ENCODE measurements at places on chromosomes 2 and 18.

GRCh38 chr2:105087273-105087672 is 49.4 kb downstream of the MRPS9 start:
- DNase-seq: no peak

GRCh38 chr2:84919885-84920580 is 14.6 kb downstream of the TMSB10 start:
- no peak for DNase-seq

- DNase-seq: no peak
These were observed 24.5 kb upstream of the RAPGEF4 start for GRCh38 chr2:172711110-172711509.

DNA sequence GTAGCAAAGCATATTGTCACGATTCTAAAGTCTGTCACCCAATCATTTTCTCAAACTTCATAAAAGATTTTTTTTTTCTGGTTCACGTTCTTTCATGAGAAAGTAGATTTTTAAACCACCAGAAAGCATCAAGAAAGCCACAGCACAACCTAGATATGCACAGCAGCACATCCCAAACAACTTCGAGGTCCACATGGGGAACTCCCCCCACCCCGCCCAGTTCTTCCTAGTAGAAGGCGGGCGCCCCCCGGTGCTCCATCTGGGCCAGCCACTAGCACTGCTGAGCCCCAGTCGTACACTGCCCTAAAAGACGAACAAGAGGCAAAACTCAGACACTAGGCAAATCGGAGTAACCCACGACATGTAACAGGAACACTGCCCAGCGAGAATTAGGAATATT is 15.5 kb downstream of the HDLBP start:
- no peak for DNase-seq

- no peak for DNase-seq
These were observed 9.0 kb downstream of the TEX51 start for GRCh38 chr2:126907671-126908070.

GRCh38 chr18:63301434-63301833 is 18.1 kb downstream of the BCL2 start:
- DNase-seq: no peak

- DNase-seq: no peak
These were observed 4.7 kb upstream of the CXCR4 start for GRCh38 chr2:136122661-136123060.

- DNase-seq: no peak
These were observed 72.0 kb downstream of the ZNF521 start for GRCh38 chr18:25279961-25280360.

GRCh38 chr18:76252880-76253279 is 242.2 kb downstream of the ZNF516 start:
- DNase-seq: no peak

DNA sequence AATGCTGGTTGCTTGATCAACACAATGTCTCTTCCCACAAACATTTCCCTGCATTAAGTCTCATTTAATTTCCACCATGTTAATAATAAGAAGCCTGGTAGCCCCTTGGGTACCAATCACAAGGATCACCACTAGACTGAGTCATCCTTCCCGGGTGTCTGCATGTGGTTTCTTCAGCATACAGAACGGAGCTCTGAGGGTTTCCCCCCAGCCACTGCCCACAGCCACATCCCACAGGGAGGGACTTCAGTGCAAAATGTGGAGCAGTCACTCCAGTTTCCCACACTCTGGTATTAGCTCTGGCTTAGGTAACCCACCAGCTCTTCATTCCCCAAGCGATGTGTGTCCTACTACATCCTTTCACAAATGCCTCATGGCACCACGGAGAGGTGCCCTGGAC is 42.7 kb upstream of the POLE4 start:
- no peak for DNase-seq

DNA sequence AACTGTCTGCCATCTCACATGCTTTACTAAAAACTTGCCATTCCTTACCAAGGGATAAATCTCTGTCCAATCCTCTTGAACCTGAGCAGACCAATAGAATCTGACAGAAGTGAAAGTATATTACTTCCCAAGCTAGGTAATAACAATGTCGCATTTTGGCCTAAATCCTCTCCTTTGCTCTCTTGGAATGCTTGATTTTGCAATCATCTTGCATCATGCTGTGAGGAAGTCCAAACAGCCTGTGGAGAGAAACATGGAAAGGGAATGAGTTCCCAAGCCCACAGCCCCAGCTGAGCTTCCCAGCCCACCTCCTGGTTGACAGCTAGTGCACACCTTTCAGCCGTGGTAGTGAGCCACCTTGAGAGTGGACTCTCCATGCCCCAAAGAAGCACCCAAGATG is 540.6 kb downstream of the STK39 start:
- DNase-seq: no peak

DNA sequence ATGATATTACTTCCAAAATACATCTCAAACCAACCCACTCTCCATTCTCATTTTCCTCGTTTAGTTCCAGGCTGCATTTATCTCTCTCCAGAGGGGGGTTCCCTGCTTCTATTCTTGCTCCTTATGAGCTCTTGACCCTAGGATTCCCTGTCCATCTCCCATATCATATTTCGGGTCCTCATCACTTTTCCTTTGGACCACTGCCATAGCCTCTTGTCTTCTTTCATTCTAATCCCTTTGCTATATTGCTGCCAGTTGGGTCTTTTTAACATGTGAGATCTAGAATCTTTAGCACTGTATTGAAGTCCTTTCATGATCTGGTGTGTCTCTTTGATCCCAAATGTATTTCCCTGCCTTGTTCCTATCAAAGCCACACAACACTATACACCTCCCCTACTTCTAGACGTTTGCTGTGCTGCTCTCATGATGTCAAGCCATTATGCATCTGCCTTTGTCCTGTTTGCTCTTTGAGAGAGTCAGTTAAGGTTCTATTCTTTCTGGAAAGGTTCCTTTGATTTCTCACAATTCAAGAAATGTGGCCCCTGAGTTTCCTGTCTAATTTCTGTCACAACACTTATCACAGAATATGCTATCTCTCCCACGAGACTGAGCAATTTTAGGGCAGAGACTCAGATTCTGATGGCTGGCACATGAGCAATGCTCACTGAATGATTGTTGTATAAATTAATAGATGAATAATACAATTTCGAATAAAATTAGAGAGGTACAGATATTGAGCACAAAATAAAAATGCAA is 43.2 kb upstream of the SESTD1 start:
- no peak for DNase-seq

DNA sequence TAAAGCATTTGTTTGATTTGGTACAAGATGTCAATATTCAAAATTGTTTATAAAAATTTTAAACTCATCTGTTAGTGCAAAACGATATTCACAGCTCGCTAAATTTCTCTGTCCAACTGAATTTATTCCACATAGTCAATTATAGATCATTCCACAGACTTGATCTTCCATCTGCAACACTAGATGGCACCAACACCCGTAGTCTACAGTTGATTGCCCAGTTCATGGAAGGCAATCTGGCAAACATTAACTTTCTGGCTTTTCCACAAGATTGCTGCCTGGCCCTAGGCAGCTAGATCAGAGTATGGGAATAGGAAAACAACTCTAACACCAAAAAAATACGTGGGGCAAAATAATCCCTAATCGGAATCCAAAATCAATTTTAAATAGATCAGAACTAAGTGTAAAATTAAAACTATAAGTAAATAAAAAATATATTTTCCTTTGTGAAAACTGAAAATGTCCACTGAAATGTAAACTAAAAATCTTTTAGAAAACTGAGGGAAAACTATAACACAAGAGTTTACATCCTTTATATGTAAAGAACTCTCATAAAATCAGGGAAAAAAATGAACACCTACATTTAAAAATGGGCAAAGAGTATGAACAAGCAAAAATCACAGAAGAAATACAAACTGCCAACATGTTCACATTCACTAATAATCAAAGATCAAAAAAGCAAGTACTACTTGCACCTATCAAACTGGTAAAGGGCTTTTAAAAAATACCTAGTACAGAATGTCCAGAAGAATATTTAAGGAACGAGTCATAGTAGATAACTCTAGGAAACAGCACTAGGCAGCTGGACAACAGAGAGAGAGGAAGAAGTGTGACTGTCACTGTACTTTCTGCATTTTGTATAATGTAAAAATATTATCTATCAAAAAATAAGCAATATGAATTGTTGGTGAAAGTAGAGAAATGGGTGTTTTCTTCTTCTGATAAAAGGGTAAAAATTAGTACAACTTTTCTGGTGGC is 35.0 kb downstream of the RTN4 start:
- DNase-seq: peak; percentile 19

- no peak for DNase-seq
These were observed 16.3 kb downstream of the TSHZ1 start for GRCh38 chr18:75226956-75227316.

DNA sequence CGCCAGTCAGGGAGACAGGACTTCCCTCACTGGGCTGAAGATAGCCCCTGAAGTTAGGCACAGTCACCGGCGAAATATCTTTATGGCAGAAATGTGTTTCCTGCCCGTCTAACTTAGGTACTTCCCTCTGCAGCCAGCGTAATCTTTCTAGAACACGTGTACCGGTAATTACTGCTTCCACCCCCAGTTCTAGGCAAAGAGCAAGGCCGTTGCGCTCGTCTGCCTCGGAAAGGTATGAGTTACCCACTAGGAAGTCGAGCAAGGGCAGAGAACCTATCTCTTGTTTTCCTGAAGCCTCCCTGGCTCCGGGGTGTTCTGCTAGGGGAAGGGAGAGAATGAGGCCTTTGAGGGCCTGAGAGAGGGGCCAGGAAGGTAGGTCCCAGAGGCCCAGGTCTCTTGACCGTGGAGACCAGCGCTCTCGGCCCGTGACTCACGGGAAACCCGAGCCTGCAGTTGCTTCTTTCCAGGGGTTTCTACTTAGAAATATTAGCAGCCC is 70.0 kb downstream of the TWSG1 start:
- peak; percentile 47 for DNase-seq

DNA sequence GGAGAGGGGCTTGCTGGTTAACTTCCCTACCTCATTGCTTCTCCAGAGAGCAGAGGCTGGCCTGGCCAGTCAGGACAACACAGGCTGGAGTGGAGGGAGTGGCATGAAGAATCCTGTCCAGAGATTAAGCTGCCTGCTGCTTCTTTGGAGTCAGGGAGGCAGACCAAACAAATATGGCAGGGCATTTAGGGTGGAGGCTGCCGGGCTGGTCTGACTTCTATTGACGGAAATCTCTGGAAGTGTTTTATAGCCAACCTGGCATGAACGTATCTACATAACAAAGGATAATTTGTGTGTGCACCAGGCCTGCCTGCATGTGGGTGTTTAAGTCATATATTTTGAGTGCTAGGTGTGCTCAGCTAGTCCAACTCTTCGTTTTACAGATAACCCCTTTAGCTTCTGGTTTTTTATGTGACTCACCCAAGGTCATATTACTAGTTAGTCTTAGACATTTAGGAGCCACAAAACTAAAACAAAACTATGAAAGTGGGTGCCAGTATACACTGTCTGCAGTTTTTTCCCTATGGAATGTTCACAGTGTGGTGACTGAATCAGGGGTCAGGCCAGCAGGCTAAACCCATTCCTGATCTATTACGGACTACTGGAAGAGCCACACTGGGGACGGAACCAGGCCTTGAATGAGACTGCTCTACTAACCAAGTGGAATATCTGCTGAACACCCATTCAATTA is 5.5 kb downstream of the NPC1 start:
- DNase-seq: no peak

- no peak for DNase-seq
These were observed 163.3 kb upstream of the SIX3 start for GRCh38 chr2:44778221-44778654.

- no peak for DNase-seq
These were observed 74.7 kb upstream of the ODC1 start for GRCh38 chr2:10522726-10523405.

GRCh38 chr2:209298601-209299000 is 125.2 kb upstream of the MAP2 start:
- DNase-seq: no peak

DNA sequence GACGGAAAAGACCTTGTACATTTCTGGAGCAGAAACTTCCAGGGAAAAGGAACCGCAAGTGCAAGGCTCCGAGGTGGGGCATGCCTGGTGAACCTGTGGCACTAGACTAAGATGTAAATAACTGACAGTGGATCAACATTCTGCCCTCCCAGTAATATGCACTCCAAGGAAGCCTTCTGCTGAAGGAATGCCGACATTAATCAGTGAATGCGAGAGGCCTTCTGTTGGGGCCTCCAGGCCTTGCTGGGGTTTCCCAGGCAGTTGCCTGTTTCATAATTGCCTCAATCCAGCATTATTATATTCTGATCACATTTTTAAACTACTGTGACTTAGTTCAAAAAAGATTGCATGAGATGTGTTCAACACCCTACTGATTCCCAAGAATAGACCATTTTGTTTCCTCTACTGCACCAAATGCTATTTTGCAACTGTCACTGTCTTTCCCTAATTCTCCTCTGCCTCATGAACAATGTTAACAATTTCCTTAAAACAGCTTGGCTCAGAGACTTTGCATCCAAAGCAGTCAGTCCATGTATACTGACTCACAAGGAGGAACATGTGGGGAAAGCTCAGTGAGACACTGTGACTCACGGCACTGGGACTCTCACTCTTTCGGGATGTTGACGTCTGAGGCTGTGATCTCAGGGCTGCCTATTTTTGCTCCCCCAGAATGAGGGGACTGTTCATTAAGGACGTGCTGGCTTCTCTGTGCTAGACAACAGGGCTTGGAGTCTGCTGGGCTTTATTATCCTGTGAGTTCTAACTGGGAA is 10.5 kb upstream of the DSG2 start:
- DNase-seq: no peak

- no peak for DNase-seq
These were observed 14.6 kb upstream of the NT5DC4 start for GRCh38 chr2:112706170-112706664.

Measured in germinal center (tissue), 1 donor.